ENCODE measurements at places on chromosomes 7 and 10.

GRCh38 chr10:60964257-60965235 lies 20.6 kb upstream of the RHOBTB1 start:
- peak; percentile 17 for DNase-seq

GRCh38 chr7:131506597-131506996 lies 49.8 kb downstream of the PODXL start:
- DNase-seq: no peak

DNA sequence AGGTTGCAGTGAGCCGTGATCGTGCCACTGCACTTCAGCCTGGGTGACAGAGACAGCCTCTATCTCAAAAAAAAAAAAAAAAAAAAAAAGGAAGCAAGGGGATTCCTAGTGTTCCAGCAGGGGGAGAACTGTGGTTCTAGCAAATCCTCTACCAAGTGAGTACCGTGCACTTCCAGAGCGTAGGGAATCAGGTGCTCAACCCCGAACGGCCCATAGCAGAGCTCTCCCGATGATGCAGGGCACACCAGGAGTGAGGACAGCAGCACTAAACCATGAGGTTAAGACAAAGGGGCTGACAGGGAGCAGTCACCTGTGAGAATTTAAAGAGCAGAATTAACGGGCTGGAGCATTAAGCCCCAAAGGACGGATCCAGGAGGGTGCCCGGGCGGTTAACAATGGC lies 173.6 kb downstream of the PTPRN2 start:
- DNase-seq: no peak

DNA sequence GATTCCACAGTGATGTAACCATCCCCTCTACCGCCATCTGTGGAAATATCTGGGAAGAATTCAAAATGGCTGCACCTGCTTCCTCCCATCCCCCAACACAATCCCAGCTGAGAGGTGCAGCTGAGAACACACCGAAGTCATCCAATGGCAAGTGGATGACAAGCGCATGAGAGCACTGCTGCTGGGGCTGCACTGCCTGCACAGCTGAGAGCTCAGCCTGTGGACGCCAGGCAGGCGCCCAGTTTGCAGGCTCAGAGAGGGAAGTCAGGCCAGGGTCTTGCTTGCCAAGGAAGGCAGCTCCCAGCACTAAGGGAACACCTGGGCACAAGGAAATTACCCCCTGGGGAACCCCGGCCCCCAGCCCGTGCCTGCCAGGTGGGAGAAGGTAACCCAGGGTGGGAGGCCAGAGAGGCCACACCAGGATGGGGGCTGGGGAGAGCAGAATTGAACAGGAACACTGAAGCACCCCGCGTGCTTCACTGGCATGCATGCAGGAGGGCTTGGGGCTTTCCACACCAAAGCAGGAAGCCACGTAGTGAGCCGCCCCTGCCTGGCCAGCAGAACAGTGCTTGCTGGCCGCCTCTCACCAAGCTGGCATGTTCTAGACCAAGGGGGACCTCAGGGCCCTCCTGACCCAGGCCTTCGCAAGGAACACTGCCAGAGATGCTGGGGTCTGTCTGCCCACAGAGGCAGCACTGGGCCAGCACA lies 46.2 kb downstream of the FAM53B start:
- DNase-seq: peak; percentile 89

- DNase-seq: no peak
Observed at GRCh38 chr10:114084215-114084614, 40.5 kb downstream of the ADRB1 start.

GRCh38 chr7:147829016-147829415 lies 761.5 kb upstream of the C7orf33 start:
- DNase-seq: no peak

DNA sequence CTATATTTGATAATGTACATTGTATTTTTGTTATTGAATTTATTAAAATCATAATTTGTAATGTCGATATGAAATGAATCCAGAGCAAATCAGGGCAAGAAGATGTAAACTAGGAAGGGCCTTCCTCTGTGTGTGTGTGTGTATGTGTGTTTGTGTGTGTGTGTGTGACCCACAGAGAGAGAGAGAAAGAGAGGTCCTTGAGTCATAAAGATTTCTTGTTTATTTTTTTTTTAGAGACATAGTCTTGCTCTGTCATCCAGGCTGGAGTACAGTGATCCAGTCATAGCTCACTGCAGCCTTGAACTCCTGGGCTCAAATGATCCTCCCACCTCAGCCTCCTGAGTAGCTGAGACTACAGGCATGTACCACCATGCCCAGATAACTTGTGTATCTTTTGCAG lies 50.7 kb downstream of the INPP5F start:
- no peak for DNase-seq

DNA sequence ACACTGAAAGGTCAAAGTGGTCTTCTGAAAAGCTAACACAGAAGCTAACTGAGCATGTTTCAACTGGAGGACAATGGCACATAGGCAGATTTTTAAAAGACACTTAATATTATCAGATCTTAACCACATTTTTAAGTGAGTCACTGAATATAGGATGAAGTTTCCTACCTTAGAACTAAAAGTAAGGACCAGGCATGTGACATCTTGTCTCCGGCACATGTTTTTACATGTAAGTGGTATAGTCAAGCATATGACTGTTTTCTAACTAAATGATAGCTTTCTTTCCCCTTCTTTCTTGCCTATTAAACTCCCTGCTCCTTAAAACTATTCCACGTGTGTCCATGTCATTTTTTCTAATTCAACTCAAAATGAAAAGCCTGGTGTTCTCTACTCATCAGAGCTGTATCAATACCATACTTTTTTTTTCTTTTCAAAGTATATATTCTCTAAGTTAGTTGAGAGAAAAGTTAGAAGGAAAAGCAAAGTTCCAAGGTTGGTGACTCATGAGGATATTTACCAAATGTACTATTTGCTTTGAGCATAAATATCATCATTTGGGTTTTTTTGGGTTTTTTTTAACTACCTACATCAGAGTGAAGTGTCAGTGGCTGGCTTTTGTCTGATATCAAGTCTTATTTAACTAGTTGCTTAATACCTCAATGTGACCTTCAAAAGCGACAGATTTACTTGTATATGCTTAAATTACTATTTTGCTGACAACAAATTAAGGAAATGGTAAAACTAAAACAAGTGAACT lies 127.5 kb downstream of the CRPPA start:
- no peak for DNase-seq

- no peak for DNase-seq
Observed at GRCh38 chr10:15661574-15661973, 58.1 kb downstream of the ITGA8 start.

DNA sequence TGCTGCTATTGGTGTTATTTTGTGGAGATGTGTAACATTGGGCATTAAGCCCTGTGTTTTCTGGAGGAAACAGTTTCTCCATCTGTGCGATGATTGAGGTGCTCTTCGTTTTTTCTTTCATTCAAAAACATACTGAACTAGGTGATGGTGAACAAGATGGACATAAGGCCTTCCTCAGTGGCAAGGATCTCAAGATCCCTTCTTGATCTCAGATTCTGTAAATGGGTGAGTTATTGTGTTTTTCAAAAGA lies 759 bp upstream of the ELAPOR2 start:
- no peak for DNase-seq

DNA sequence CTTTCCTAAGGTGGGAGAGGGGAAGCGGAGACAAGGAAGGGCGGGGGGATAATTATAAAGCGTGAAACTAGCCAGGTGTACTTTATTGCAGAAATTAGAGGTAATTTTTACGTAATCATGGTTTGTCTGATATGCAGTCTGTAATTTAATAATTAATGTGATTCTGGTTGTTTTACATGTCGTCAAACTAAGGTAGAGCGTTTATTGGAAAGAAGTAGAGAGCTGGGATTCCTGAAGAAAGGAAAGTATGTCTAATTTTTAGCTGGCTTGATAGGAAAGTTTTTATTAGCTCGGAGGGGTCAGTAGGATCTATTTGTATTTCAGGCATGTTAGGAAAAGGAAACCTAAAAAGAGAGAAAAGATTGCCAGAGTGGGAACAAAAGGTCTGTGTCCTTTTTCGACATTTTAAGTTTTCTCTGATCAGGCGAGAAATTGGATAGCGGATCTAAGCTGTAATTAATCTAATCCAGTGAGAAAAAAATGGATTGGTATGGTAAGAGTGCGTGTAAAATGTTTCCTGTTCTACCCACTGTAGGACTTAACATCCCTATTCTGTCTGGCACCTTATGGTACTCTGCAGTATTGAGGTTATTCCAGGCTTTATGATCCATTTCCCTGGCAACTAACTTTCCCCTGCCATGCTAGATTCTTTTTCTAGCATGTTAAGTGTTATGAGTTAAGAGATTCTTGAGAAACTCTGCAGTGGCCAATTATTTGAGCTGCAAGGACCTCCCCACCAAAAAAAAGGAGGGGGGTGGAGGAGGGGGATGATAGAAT lies 1.4 kb downstream of the CELF2 start:
- DNase-seq: no peak

GRCh38 chr10:124670849-124671248 lies 73.3 kb downstream of the FAM53B start:
- no peak for DNase-seq

DNA sequence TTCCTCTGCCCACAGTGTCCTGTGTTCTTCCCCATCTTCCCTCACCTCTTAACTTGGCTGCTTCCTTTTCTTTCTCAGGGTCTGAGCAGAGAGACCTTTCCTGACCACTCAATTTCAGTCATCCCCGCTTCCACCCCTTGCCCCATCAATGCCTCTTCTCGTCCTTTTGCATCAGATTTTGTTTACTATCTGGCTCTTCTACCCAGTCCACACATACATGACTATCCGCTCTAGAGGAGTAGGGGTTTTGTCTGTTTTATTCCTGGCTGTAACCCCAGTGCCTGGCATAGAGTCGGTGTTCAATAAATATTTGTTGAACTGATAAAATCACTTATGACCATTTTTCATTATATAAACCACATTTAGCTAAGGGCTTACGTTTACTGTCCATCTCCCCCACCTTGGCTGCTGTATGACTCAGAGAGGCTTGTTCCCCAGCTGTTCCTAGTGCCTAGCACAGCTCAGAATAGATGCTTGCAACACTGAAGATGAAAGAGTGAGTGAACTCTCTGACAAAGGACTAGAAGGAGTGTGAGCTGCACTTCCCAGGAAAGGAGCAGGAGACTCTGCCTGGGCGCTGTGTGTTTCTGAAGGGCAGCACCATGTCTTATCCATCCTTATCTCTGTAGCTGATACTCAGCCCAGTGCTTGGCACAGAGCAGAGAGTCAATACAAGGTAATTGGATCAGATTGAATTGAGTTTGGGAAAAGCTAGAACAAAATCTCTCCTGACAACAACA lies 21.9 kb downstream of the ARID5B start:
- DNase-seq: no peak

- no peak for DNase-seq
Observed at GRCh38 chr10:17213646-17214349, 12.3 kb upstream of the TRDMT1 start.

DNA sequence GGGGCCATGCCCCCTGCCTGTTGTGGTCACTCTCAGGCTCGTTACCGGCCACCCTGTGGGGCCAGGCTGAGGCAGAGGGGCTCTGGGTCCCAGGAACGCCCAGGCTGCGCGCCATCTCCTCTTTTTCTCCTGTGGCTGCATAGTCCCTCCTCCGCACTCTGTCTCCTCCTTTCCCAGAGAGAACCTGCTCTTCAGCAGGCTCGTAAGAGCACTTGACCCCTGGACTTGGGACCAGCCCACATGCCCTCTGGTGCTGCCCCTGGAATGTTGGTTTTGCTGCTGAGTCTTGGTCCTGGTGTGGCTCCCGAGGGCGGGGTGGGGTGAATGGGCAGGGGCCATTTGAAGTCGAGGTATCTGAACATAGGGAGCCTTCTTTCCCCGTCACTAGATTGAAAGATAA lies 6.6 kb upstream of the BHLHA15 start:
- DNase-seq: no peak

- peak; percentile 32 for DNase-seq
Observed at GRCh38 chr7:7720750-7721621, 2.6 kb upstream of the RPA3 start.

DNA sequence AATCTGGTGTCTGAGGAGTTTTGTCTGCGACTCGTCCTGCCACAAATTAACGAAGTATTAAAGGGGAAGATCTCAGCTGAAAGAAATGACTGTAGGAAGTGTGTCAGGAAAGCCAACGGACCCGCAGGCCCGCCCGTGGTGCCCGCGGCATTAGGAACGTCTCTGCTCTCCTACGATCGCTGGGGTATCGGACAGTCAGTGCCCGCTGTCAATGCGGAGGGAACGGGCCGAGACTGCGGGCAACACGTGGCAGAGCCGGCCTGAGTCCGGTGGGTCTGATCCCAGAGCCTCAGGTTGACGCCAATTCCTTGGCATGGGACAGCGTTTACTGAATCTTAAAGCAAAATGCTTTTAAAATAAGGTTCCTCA lies 128.7 kb downstream of the KBTBD2 start:
- DNase-seq: no peak

GRCh38 chr7:47074702-47075153 lies 507.2 kb downstream of the TNS3 start:
- DNase-seq: no peak

GRCh38 chr10:11886851-11887250 lies 63.7 kb downstream of the PROSER2 start:
- no peak for DNase-seq

DNA sequence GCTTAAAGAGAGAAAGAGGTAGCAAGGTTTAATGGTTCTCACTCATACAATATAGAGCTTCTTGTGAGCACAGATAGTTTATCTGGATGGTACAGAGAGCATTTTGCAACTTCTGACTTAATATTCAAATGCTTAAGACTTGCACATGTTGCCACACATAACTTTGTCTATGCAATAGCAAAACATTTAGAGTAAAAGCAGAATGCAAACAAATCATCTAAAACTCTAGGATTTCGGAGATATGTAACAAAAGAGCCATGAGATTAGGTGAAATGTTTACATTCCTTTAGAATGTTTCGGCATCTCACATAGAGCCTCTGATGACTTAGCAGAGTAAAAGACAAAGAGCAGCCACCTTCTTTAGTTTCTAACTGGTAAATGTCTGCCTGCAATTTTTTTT lies 717.1 kb upstream of the LRRN3 start:
- DNase-seq: no peak

GRCh38 chr7:14999331-14999730 lies 96.8 kb upstream of the DGKB start:
- DNase-seq: no peak

DNA sequence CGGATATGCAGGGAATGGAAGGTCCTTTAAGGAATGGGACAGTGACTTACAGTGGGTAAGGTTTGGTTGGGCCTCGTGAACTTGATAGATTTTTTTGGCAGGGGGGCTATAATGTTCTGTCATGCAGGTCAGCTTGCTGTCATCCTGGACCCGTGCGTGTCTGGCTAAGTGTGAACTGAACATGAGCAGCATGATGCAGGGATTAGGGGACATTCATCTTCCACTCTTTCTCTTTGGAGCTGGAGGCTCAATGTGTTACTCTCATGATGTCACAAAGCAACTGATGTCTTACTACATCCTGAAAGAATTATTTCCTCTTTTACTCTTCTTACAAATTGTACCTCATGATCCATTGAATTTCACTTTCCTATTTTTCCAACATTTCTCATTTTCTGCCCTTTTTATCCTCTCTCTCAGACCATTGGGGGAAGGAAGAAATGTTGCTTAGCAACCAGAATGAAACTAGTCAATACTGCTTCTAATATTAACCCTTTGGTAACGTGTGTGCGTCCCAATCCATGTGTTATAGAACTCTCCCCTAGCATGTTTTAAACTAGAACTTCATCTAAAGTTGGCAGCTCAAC lies 549.1 kb downstream of the LRMDA start:
- DNase-seq: no peak

GRCh38 chr7:106820321-106821217 lies 44.5 kb upstream of the PIK3CG start:
- DNase-seq: no peak

Measured in SHP77 (cell line).